GM10248 (cell line): ENCODE measurements at places on chromosomes 16 and 17.

GRCh38 chr17:32916134-32916533, 11.8 kb upstream of the TMEM98 start:
- DNase-seq = no peak

DNA sequence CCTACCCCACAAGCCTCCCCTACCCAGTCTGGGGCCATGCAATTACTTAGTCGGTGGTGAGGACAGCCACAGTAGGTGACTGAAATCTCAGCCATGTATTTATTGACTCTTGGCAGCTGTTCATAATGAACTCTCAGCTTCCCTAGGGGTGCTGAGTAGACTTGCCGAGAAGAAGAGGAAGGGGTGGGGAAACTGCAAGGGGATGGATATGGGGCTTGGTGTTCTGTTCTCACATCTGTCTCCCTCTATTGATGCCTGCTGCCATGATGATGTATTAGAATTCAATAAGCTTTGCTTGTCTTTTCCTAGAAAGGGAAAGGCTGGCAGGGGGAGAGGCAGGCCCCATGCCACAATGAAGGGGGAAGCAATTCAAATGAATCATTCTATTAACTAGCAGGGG, 112.9 kb downstream of the GP2 start:
- DNase-seq = no peak

DNA sequence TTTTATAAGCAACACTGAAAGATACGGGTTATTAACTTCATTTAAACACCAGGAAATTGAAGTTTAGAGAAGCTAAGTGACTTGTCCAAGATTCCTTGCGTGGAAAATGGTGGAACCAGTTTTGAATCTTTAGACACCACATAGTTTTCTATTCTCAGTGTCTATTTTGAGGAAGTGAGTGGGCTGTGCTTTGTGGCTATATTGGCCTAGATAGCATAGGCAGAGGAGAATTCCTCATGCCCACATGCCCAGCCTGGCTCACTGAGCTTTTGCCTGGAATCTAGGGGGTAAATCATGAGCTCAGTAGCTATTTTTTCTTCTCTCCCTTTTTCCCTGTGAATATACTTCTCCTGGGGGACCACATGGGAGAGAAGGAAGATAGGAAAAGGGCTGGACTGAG, 431.3 kb downstream of the HS3ST3B1 start:
- DNase-seq = no peak

- no peak for DNase-seq
These were observed 178.3 kb downstream of the PMP22 start for GRCh38 chr17:15086776-15087295.
